ENCODE measurements at places on chromosomes 6 and 20. TPM values are rescaled to one million over a fixed set of nuclear protein-coding genes. Genes with fewer than 3 reads are reported as not detected.

Gene ZNF391
- total RNA-seq: 0.75 TPM

DNA sequence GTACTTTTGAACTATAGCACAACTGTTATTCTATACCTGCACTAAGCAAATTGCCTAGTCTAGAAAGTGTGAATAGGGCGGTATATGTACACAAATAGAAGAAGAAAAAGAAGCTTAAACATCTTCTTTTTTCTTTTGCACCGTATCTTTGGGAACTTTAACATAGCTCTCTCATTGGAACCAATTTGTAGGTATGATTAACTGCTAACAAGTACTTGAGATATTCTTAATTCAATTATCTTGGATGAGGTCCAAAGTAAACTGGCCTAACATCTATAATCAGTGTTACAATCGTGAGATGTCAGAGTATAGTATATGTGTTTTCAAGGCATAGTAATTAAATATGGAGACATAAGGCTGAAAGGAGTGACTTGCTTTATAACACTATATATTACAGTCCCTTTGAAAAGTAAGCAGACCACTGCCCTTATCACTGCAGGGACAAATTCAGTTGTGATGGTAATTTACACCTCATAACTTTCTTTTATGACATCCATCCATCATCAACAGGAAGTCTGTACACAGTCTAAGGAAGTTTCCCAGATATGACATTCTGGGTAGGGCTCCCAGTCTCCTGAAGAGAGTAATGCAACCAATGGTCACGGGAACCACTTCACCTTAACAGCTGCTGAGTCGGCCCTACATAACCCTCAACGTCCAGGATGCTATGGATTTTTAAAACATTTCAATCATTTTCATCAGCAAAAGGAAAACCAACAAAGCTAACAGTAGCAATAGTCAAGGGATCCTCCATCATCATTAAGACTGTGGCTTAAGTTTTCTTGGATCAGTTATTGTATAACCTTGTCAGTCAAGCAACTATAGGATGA is 37.6 kb downstream of the NKAIN2 start:
- no peaks in the 10 kb centered on the region for H3K27me3 ChIP-seq
- H3K27ac ChIP-seq: no peak overlapping the region
- no peaks in the 10 kb centered on the region for H3K4me1 ChIP-seq
- H3K4me3 ChIP-seq: no peak overlapping the region

DNA sequence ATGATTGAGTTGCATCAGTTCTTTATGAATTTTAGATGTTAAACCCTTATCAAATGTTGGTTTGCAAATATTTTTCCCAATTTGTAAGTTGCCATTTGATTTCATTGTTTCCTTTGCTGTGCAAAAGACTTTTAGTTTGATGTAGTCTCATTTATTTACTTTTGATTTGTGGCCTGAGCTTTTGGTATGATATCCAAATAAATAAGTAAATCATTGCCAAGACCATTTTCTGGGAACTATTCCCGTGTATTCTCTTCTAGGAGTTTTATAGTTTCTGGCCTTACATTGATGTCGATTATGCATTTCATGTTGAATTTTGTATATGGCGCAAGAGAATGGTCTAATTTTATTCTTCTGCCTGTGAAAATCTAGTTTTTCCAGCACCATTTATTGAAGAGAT is 13.4 kb downstream of the AIG1 start:
- no peaks in the 10 kb centered on the region for H3K36me3 ChIP-seq
- no peak overlapping the region for H3K4me3 ChIP-seq
- H3K4me1 ChIP-seq: no peaks in the 10 kb centered on the region
- no peaks in the 10 kb centered on the region for H3K27me3 ChIP-seq
- no peak for DNase-seq
- H3K27ac ChIP-seq: no peak overlapping the region

DNA sequence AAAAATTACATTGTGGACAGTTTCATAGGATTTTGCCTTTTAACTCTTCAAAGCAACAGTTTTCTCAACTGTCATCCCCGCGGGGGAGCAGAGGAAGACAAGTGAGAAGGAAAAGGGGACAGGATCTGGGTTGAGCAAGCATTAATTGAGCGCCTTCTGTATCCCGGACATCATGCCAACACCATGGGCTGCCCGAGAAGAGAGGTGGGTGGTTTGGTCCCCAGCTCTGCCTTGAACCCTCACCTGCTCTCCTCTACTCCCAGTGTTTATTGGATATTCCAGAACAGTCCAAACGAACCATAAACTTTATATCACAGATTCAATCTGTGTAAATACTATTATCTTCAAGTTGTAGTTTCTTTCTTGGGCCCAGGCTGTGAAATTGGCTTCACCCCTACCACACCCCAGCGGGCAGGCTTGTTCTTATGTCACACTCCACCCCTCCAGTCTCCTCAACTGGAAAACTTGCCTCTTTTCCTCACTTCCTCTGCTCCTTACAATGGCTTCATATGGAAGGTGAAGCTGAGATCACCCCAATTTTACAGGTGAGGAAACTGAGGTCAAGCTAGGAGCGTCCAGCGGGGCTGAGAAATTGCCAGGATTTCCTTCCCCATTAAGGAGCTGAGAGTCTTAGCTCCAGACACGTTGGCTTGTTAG is 6.0 kb downstream of the PCK1 start:
- no peak overlapping the region for H3K4me3 ChIP-seq
- no peak overlapping the region for H3K27ac ChIP-seq
- DNase-seq: no peak
- H3K27me3 ChIP-seq: no peaks in the 10 kb centered on the region

DNA sequence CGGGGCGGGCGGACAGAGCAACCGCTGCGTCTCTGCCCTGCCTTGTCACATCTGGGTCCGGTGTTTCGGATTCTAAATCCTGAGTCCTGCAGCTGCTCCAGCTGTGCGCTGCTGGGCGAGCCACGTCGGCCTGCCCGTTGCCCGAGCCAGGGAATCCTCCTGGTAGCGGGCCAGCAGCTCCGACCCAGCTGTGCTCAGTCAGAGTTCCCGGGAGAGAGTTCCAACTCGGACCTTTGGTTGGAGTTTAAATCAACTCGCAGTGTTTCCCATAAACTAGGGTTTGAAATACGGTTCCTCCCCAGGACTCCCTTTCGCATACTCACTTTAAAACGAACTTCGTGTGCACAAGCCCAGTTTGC is 315 bp upstream of the PDE10A start:
- H3K27me3 ChIP-seq: peaks cover 9% of the 10 kb centered on the region
- no peaks in the 10 kb centered on the region for H3K36me3 ChIP-seq
- H3K4me1 ChIP-seq: peaks cover 23% of the 10 kb centered on the region
- DNase-seq: no peak
- H3K27ac ChIP-seq: no peak overlapping the region

- peaks cover 20% of the 10 kb centered on the region for H3K36me3 ChIP-seq
- DNase-seq: no peak
These were observed 49.8 kb downstream of the SPATA2 start for GRCh38 chr20:49865559-49865958.

DNA sequence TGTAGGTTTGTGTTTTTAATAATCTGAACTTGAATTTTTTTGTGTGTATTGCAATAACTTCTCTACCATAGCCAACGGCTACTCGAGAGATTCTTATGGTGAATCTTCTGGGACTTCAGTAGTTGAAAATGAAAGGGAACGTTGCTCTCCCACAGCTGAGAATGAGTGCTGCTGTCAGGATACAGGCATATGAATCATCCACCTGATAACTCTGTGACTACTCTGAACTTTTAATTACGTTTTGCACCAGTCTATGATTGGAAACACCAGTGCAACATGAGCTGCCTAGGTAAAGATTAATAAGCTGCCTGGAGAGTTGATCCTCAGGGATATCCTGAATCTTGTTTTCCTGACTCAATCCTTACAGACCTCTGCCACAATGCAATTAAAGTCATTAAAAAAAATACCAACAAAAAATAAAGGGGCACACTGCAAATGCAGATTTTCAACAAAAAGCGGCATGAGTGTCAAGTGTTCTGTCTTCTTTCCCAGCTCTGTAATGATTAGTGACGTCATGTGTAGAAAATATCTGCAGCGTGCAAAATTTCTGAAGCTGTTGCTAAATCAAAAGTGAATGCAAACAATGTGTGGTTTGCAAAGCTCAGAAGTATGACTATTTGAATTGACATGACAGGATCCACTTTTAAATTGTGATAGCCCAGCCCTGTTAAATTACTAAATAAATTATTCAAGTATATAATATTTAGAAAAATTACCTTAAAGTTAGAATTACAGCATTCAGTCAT is 432.2 kb downstream of the HTR1B start:
- no peak overlapping the region for H3K4me3 ChIP-seq
- H3K27me3 ChIP-seq: no peaks in the 10 kb centered on the region
- no peaks in the 10 kb centered on the region for H3K4me1 ChIP-seq
- no peak for DNase-seq
- H3K27ac ChIP-seq: no peak overlapping the region

DNA sequence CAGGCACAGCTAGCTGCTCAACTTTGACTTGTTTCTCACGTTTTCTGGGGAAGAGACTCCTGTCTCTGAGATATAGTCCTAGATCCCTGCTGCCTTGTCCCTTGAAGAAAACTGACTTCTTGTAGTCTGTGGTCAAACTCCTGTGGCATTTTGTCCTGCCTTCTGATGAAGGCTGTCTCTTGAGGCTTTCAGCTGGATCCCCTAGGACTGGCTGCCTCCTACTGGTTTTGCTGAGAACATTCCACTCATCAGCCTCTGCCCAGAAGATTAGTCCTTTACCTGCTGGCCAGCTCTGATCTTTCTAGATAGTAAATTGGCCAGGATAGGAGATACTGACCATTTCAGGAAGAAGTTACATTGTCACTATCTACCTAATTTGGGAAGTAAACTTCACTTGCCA is 71.9 kb upstream of the CNR1 start:
- H3K27me3 ChIP-seq: no peaks in the 10 kb centered on the region
- no peaks in the 10 kb centered on the region for H3K4me1 ChIP-seq
- no peaks in the 10 kb centered on the region for H3K36me3 ChIP-seq
- no peak for DNase-seq
- H3K4me3 ChIP-seq: no peak overlapping the region

Gene FOXA2
- not detected for total RNA-seq

Gene PACSIN1
- total RNA-seq: not detected

Gene DLL1
- total RNA-seq: 16.5 TPM

GRCh38 chr6:149065658-149066556 is 251.6 kb upstream of the TAB2 start:
- DNase-seq: no peak
- H3K27me3 ChIP-seq: no peaks in the 10 kb centered on the region
- no peaks in the 10 kb centered on the region for H3K36me3 ChIP-seq
- H3K27ac ChIP-seq: no peak overlapping the region

Gene MRAP2
- 47.3 TPM for total RNA-seq

DNA sequence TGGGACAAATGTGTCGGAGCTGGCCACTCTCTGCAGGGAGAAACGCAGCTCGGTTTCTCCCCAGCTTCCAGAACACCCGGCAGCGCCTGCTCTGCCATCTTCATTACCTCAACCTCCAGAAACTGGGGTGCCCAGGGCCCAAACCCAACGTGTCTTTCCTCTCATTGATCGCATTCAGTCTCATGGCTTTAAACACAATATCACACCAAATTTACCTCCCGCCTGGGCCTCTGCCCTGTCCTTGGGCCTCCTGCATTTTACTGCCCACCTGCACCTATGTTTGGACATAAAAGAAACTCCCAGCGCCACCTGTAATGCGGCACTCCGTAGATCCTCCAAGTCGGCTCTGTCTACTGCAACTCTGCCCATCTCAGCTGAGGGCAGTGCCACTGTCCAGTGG is 22.2 kb downstream of the SERPINB6 start:
- DNase-seq: peak; percentile 39
- H3K27me3 ChIP-seq: no peaks in the 10 kb centered on the region
- no peak overlapping the region for H3K27ac ChIP-seq
- no peaks in the 10 kb centered on the region for H3K4me1 ChIP-seq

Gene RSPH9
- not detected for total RNA-seq

- H3K4me3 ChIP-seq: no peak overlapping the region
- H3K27ac ChIP-seq: no peak overlapping the region
- no peaks in the 10 kb centered on the region for H3K36me3 ChIP-seq
- no peaks in the 10 kb centered on the region for H3K27me3 ChIP-seq
These were observed 79.7 kb upstream of the MBOAT1 start for GRCh38 chr6:20291764-20292580.
